ENCODE measurements at places on chromosomes 12 and 14. TPM values are rescaled to one million over a fixed set of nuclear protein-coding genes. Genes with fewer than 3 reads are reported as not detected.

The FANCM gene
- total RNA-seq = 7.8 TPM

The VDR gene
- 3.2 TPM for total RNA-seq

- DNase-seq = no peak
- H3K36me3 ChIP-seq = no peaks in the 10 kb centered on the region
- H3K4me1 ChIP-seq = peaks cover 8% of the 10 kb centered on the region
- H3K27ac ChIP-seq = no peak overlapping the region
These were observed 10.0 kb upstream of the KLC1 start for GRCh38 chr14:103619057-103619456.

- peaks cover 14% of the 10 kb centered on the region for H3K27me3 ChIP-seq
- no peak within 1 kb of the TSS for H3K4me3 ChIP-seq
- H3K4me1 ChIP-seq = peaks cover 4% of the 10 kb centered on the region
- no peaks in the 10 kb centered on the region for H3K36me3 ChIP-seq
- peak; percentile 1 for DNase-seq
- no peak within 1 kb of the TSS for H3K27ac ChIP-seq
These were observed at the start of gene RGS6 for GRCh38 chr14:71932229-71932981. Gene RGS6, plus strand, starts transcription at chr14:71932429.

DNA sequence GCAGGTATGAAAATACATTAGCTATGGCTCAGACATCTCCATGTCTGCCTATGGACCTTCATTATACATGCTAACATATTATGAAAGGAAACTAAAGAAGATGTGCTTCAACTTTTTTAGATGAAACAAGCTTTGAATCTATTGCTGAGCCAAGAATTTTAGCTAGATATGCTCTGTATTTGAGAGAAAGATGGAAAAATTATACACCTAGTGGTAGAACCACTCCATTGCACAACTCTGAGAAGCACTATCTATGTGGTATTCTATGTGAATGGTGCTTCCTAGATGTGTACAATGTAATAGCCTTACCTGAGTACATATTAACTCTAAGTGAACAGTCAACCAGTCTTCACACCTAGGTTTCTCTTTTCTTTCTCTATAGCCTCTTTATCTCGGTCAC, 17.3 kb downstream of the EPYC start:
- no peak for DNase-seq
- no peak overlapping the region for H3K27ac ChIP-seq
- no peaks in the 10 kb centered on the region for H3K4me1 ChIP-seq
- no peaks in the 10 kb centered on the region for H3K36me3 ChIP-seq
- H3K27me3 ChIP-seq = no peaks in the 10 kb centered on the region

- DNase-seq = no peak
- no peaks in the 10 kb centered on the region for H3K27me3 ChIP-seq
- no peaks in the 10 kb centered on the region for H3K36me3 ChIP-seq
- H3K4me1 ChIP-seq = no peaks in the 10 kb centered on the region
- H3K27ac ChIP-seq = no peak within 1 kb of the TSS
These were observed at the start of gene RDH16 for GRCh38 chr12:56957229-56958052. Gene RDH16, minus strand, starts transcription at chr12:56957608. Its CDS starts 146 bp downstream, at chr12:56957462.

- no peak for DNase-seq
- no peak overlapping the region for H3K4me3 ChIP-seq
- no peak overlapping the region for H3K27ac ChIP-seq
- H3K4me1 ChIP-seq = no peaks in the 10 kb centered on the region
These were observed 36.6 kb downstream of the RTL1 start for GRCh38 chr14:100866666-100867630.

- no peaks in the 10 kb centered on the region for H3K36me3 ChIP-seq
- DNase-seq = peak; percentile 27
- no peak overlapping the region for H3K27ac ChIP-seq
- no peaks in the 10 kb centered on the region for H3K27me3 ChIP-seq
These were observed 24.3 kb downstream of the CMA1 start for GRCh38 chr14:24483604-24484252.

DNA sequence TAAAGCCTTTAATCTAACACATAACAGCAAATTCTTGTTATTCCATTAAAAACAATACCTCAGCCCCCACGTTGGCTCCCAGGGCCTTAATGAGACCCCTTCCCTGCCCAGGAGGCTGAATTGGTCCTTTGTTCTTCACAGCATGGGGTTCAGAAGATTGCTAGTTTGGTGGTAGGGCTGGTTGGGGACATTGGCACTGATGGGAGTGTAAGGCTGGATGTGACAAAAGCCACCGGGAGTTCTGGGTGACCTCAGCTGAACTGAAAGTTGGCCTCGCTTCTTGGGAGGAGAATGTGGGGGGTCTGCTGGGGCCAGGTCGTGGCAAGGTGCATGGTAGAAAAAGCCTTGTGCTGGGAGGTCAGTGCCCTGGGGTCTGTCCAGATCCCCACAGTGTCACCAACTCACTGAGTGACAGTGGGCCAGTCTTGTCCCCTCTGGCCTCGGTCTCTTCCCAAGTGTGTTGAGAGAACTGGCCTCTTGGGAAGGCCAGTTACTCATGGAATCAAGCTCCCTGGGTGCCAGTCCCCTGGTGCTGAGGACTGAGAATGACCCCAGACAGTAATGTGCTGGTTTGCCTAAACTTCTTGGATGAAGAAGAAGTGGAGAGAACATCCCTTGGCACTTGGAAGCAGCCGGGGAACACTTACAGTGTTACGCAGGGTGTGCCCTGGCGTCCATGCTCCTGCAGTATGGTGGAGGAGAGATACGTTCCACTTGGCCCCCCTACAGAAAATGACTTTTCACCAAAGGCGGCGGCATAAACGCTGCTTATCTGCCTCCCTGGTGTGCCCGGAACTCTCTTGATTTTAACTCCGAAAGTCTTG, 283.7 kb upstream of the RTL1 start:
- no peak for DNase-seq
- H3K27me3 ChIP-seq = no peaks in the 10 kb centered on the region
- no peaks in the 10 kb centered on the region for H3K36me3 ChIP-seq

DNA sequence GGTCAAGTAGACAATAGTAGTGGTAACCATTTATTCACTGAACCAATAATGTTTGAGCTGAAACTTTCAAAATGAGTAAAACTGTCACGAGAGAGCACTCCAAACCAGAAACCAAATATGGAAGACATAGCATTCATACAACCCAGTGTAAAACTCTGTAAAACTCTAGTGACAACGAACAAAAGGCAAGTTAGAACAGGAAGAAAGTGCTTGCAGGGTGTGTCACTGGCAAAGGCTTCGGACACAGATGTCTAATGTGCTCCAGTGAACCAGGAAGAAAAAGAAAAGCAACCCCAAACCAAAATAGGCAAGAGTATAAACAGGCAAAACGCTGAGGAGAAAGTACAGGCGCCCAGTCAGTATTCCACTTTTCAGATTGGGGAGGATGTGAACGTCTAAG, 79.3 kb upstream of the FZD10 start:
- no peak overlapping the region for H3K27ac ChIP-seq
- peaks cover 18% of the 10 kb centered on the region for H3K4me1 ChIP-seq
- no peaks in the 10 kb centered on the region for H3K36me3 ChIP-seq
- no peak overlapping the region for H3K4me3 ChIP-seq
- no peaks in the 10 kb centered on the region for H3K27me3 ChIP-seq

- peaks cover 46% of the 10 kb centered on the region for H3K4me1 ChIP-seq
- peaks cover 26% of the 10 kb centered on the region for H3K36me3 ChIP-seq
These were observed 1.6 kb upstream of the CDKN1B start for GRCh38 chr12:12715459-12716150.
